Activated T-helper 1 cell treated with Interleukin-2 at 50 U/mL for 16 hours (primary cell): ENCODE measurements at places on chromosomes 12 and 14.

DNA sequence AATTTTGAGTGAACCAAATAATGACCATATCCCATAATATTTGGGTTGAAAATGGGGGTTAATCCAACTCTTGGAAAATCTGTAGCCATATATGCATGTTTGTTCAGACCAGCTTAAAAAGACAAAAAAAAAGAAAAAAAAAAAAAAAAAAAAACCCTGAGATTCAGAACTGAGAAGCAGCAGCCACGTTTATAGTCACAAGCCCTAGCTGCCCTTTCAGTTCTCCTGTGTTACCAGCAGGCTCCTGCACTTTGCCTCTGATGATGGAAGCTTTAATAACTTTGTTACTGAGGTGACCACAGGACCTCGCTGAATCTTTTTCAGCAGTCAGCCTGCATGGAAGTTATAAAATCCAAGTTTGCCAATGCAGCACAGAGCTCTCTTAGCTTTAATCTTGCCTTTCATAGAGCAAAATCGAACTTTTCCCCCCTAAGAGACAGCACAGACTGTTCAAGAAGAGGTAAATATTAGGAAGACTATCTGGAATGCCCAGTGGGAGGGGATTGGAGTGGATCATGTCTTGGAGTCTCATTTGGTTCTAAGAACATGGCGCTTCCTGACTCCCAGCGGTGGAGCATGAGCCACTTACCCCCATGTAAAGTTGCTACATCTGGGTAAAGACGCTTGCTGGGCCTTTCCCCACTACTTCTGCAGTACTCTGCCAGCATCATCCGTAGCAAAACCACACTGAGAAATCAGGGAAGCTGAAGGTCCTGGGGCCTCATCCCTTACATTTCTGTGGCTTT lies 20.6 kb downstream of the GNG2 start:
- no peak for DNase-seq

- DNase-seq, result no peak
These were observed 1.7 kb upstream of the EIF4B start for GRCh38 chr12:53004582-53004981.

DNA sequence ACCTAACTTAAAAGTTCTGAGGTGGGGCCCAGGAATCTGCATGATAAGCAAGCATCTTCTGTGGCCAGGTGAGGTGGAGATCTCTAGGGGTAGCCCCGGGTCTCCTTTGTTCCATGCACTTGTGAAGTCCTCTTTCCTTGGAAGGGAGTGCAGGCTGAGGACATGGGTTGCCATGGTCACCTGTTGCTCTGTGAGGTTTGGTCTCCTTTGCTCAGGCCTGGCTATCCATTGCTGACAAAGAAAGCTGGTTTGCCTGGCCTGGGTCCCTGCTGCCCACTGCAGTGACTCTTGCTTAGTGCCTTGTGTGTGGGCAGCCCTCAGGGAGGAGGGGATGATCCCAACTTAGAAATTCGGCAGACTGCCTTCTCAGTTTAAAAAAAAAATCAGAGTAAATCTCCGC lies 11.1 kb downstream of the NRXN3 start:
- no peak for DNase-seq

DNA sequence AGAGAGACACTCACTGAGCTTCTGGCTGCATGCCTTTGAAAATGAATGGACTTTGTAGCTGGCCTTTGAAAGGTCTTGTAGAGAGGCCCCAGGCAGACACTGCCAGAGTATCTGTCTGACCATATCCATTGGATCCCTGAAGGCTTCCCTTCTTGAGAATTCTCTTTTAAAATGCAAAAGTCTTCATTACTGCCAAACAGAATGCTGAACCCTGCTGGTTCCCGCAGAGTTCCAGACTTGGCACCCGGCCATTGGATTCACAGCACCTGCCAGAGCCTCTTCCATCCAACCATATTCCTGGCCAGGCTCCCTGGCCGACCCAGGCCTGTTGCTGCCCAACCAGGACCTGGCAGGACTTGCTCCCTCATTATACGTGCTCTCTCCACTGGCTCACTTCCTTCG lies 182.5 kb downstream of the GXYLT1 start:
- no peak for DNase-seq

DNA sequence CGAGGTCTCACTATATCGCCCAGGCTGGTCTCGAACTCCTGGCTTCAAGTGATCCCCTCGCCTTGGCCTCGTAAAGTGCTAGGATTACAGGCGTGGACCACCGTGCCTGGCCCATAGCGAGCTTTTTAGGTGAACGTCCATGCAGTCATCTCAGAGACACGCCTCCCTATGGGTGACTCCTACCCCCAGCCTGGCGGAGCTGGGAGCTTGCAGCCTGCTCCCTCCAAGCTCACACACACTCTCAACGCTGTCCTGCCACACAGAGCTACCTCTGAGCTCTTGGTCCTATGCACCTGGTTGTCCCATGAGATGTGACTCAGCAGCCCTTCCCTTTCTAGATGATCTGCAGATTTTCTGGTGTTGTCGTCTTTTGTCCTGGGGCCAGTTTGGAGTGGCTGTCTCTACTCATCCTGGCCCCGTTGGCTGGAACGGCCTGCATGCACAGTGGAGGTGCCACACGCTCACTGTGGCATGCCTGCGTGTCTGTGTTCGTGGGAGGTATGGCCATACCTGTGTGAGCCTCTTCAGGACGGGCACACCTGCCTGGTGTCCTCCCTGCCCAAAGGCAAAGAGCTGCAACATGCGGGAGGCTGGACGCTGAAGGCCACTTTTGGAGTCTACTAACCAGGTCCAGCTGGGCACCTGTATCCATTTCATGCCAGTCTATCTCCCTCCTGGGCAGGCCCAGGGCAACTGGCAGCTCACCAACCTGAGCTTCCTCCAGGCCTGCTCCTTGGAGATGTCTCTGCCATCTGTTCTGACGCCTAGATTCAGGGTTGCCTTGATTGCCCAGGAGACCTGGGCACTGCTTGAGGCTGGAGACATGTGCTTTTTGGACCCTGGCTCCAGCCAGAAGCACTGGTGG lies 18.1 kb downstream of the CABP1 start:
- DNase-seq, result no peak

DNA sequence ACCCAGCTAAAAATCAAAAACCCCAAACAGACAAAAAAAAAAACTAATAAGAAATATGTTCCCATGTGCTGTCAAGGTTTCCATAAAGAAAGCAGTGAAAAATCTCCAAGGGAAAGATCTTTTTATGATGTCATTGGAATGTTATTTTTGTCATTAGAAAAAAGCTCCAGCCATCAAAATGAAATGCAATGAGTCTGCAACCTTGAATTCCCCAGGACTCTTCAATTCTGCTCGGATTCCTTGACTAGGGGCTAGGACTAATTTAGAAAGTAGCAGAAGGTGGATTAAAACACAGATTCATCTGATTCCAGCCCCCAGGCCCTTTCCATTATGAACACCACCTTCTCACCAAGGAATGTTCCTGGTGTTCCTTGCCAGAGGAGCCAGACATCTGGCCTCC lies 6.0 kb upstream of the PCNX1 start:
- DNase-seq, result no peak

GRCh38 chr12:10136637-10137205 lies 6.7 kb upstream of the CLEC7A start:
- DNase-seq, result no peak

DNA sequence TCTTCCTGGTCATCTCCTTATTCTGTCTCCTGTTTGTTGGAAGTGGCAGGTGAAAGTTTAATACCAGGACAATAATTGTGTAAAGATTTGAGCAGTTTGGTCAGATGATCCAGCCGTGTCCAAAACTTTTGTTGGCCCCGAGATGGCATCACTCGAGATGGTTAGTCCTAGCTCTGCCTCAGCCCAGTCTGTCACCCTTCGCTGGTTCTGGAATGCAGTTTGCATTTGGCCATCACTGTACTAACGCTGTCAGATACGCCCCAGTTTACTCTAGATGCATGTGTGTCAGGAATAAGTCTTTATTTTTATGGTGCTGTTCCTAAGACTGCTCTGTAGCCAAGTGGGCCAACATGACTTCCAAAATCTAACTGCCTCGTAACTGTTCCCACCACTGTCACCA lies 79.6 kb downstream of the MOK start:
- no peak for DNase-seq

- no peak for DNase-seq
These were observed 20.5 kb downstream of the TMBIM6 start for GRCh38 chr12:49761677-49762467.

DNA sequence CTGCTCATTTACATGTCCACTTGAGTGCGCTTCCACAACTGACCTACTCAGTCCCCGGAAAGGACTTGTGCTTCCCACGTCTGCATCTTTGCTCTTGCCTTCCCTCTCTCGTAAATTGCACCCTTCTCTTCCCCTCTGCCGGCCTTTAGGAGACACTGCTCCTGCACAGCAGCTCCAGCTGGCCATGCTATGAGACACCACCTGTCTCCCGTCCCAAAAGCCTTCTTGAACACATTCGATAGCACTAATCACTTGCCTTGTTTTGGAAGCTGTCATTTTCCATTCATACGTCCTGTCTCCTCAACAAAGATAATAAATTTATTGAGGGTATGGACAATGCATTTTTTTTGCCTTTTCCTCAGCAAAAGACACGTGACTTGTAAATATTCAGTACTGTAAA lies 15.7 kb upstream of the KCNA1 start:
- no peak for DNase-seq

GRCh38 chr14:67738740-67739504 lies 37.2 kb downstream of the RDH12 start:
- no peak for DNase-seq

GRCh38 chr14:95313707-95314106 lies 6.0 kb downstream of the CLMN start:
- DNase-seq, result no peak

GRCh38 chr12:13959131-13959723 lies 22.2 kb downstream of the GRIN2B start:
- DNase-seq, result no peak

DNA sequence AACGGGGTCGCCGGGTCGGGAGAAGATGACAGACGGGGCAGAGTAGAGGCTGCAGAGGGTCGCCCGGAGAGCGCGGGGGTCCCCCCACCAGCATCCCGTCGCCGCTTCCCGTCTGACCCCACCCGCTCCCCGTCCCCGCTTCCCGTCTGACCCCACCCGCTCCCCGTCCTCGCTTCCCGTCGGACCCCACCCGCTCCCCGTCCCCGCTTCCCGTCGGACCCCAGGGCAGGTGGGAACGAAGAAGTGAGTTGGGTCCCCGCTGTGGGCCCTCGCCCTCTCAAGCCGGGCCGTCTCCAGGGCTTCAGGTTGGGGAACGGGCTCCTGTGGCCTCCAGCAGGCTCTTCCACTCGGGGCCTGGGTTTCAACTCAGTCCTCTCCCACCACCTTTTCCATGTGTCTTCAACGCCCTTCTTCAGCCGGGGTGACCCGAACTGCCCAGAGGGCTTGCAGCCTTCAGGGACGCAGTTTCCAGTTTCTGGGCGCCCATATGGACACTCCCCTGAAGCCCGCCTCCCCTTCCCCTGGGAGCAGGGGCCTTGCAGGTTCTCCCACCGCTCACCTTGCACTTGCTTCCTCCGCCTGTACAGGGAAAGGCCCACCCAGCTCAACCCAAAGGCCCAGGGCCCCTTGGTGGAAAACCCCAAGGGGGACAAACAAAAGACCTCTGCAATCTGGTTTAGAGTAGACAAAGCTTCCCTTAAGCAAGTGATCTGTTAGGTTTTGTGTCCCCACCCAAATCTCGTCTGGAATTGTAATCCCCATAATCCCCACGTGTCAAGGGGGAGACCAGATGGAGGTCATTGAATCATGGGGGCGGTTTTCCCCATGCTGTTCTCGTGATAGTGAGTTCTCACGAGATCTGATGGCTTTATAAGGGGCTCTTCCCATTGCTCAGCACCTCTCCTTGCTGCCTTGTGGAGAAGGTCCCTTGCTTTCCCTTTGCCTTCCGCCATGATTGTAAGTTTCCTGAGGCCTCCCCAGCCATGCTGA lies 66.5 kb downstream of the TNFAIP2 start:
- no peak for DNase-seq

DNA sequence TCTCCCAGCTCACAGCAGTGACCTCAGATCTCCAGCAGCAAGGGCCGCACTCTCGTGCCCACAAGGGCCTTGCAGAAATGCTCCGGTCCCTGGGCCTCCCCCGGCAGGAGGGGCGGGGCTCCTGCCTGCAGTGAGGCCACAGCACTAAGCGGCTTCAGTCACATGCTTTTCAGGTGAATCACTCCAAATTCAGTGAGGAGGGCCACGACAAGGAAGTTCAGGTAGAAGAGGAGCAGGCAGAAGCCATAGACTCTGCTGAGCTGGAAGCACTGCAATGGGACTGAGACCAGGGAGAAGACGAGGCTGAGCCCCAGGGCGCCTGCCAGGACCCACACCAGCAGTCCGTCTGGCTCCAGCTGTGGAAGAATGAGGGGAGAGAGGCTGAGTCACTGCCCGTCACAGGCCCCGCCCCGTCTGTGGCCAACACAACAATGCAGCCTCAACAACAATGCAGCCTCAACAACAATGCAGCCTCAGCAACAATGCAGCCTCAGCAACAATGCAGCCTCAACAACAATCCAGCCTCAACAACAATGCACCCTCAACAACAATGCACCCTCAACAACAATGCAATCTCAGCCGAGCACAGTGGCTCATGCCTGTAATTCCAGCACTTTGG lies 35.2 kb downstream of the SLC8B1 start:
- no peak for DNase-seq

DNA sequence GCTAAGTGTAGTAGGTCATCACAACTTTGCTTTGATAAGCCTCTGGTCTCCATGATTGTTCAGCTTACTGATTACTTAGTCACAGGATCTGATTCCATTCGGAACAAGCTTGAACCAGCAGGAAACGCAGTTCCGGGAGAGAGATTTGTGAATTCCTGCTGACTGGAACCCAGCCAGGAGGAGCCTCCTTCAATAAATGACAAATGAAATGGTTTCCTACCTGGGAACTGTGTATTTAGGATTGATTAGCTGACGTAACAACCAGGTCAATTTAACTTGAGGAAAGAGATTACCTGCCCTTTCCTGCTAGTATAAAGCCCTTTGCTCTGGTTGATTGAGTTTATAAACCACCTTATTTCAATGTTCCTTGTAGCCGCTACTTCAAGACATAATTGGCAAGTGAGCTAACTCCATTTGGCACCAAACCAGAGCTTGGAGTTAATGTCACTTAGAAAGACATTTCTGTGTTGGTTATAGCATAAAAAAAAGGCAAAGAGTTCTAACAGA lies 35.1 kb upstream of the KCNH3 start:
- DNase-seq, result no peak

DNA sequence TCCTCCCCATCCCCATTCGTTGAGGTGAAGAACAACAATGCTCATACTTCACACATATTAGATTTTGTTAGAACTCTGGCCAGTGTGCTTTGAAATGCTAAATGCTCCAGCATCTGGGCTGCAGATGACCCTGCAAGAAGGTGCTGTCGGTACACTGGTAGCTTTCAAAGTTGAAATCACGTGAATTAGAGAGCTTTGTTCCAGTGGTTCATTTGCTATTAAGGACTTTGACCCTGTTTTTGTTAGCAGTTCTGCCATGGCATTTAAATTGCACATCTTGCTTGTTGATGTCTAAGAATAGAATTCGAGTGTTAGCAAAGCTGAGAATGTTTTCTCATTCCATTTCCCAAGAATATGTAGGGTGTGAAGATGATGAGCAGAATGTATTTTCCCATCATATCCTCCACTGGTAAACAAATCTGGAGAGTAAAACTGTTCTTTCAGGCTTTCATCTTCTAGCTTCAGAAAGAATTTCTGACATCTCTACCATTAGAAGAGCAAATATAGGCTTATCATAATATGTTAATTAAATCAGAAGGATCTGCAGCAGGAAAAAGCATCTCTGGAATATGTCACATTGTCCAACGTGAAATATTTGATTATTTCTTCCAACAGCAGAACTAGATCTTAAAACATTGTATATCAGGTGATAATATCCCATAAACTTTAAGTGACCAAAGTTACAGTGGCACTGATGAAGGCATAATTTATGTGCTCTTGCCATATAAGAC lies 98.8 kb upstream of the PDE3A start:
- no peak for DNase-seq

GRCh38 chr12:50581226-50582184 lies 76.7 kb downstream of the DIP2B start:
- no peak for DNase-seq
